ENCODE measurements at places on chromosomes 12 and 14. TPM values are rescaled to one million over a fixed set of nuclear protein-coding genes. Genes with fewer than 3 reads are reported as not detected.

- no peak for DNase-seq
Observed at GRCh38 chr12:118034429-118035189, 18.1 kb downstream of the RFC5 start.

- DNase-seq = no peak
Observed at GRCh38 chr12:107522692-107523477, 162.7 kb upstream of the PWP1 start.

DNA sequence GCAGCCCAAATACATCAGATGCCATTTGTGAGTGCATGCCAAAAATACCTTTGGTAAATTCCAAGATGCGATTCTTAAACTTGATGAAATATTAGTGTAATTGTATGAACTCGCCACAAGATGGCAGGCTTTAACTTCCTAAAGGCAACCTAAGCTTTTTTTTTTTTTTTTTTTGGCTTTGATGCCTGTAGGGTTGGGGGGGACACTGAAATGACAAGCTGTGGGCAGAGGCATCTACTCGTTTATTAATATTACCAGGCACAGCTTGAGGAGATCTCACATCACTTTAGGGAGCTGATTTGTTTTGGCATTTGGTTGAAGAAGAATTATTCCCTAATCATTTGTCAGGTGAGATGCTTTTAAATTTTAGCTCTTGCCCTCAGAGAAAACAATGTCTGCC lies 126.7 kb upstream of the CCDC196 start:
- DNase-seq = no peak

DNA sequence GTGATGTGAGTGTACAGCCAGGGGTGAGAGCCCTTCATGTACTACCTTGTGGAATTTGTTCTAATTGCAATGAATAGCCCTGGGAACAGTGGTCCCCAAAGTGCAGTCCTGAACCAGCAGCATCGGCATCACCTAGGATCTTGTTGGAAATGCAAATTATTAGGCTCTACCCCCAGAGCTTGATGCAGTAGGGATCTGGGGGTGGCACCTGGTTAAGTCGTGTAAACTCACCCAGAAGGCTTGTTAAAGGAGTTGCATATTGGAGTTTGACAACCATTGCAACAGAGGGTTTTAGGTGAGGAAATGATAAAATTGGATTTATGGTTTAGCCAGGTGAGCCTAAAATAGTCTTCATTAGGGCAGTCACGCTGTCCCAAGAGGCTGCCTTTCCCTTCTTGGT lies 73.2 kb downstream of the PLEKHG3 start:
- DNase-seq = no peak

KRT74 gene
- polyA plus RNA-seq = not detected

FKBP11 gene
- polyA plus RNA-seq = 92.5 TPM

LRTM2 gene
- not detected for polyA plus RNA-seq

Data from liver (tissue), 10 donors.